ENCODE measurements at places on chromosomes 12 and 14.

DNA sequence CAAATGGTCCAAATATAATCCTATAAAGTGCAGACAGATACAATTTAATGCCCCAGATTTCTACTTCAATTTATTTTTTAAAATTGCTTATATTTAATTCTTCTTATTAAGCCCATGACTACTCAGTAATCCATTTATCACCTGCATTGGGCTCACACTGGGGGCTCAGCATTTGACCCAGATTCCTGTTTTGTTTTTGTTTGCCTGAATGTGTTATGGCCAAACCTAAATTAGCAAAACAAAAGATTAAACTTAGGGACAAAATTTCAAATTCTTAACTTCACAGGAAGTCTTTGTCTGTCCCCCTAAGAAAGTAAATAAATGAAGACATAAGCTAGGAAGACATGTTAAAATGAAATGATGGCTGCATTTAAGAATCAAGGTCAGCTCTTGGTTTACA lies 322.3 kb downstream of the RMST start:
- DNase-seq = no peak

- DNase-seq = no peak
Observed at GRCh38 chr12:119340578-119340977, 6.0 kb downstream of the CCDC60 start.

DNA sequence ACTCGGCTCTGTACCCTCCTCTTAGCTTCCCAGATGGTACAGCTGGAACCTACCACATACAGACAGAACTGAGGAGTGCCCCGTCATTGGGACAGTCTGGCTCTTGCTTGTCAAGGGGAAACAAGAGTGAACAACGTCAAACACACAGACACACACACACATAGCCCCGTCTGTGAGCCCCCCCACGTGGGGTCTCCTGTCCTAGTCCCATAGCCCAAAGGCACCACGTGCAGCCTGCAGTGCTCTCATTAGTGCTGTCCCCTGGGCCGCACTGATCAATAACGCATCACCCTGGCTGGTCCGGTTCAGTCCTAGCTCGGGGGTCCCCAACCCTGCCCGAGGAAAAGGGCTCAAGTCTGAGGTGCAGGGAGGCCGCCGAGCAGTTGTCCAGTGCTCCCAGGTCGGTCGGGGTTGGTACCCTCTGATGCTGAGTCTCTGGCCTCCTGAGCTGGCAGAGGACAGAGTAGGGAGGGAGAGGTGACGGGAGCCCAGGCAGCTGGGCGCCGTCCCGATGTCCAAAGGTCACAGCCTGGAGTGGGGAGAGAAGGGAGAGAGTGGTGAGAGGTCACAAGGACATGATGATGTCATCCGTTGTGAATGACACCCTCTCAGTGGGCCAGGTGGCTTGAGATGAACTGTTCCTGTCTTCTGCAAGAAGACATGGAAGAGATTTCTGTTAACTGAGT lies 105.4 kb upstream of the NOS1 start:
- no peak for DNase-seq

- DNase-seq = no peak
Observed at GRCh38 chr14:65966188-65966587, 520.0 kb upstream of the CCDC196 start.

- DNase-seq = no peak
Observed at GRCh38 chr12:112838731-112839130, 47.2 kb downstream of the RPH3A start.

GRCh38 chr12:48145981-48146380 lies 11.3 kb downstream of the ASB8 start:
- DNase-seq = peak; percentile 53

- no peak for DNase-seq
Observed at GRCh38 chr12:66197495-66197921, 8.5 kb downstream of the IRAK3 start.

DNA sequence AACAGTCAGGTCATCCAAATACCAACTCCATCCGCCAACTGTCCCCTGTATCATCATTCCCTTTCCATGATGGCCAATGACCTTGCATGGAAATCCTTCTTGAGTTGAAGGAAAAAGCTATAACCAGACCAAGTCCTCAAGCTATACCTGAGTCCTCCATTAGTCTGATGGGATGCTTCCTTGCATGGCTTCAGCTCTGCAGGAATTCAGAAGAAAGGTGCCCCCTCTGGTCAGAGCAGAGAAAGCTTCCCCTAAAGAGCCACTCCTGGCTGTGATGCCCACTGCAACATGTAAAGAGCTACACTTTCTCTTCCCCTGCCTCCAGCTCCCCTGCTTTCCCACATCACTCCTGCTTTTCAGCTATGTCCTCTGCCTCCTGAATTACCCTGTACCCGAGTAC lies 43.1 kb upstream of the FKBP4 start:
- DNase-seq = peak; percentile 8

DNA sequence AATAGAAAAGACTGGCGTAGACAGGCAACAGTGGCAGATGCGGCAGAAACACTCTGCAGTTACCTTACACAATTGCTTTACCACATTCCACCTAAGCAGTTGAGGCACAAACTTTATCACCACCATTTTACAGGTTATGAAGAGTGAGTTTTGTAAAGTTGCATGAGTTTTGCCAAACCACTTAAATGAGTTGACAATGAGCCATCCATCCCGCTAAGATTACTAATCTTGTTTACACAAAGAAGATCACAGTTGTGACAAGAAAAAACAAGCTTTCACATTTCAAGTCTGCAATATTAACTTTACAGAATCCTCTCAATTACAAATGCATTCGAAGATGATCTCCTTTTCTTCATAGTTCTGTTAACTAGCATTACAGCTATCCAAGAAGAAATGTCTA lies 1.8 kb downstream of the TMCC3 start:
- DNase-seq = no peak
